ENCODE measurements at places on chromosomes 16 and 17. TPM values are rescaled to one million over a fixed set of nuclear protein-coding genes. Genes with fewer than 3 reads are reported as not detected.

SLFN14 gene
- not detected for total RNA-seq

MPO gene
- total RNA-seq, result not detected

CACNA1G gene
- not detected for total RNA-seq

CD19 gene
- total RNA-seq, result not detected

MRPS23 gene
- 41.0 TPM for total RNA-seq

GAST gene
- not detected for total RNA-seq

MT1H gene
- 4.8 TPM for total RNA-seq

KRT33A gene
- total RNA-seq, result not detected

ASB16 gene
- 0.75 TPM for total RNA-seq

SEC14L5 gene
- not detected for total RNA-seq

CCDC200 gene
- not detected for total RNA-seq

GGT6 gene
- not detected for total RNA-seq

Measured in T-helper 2 cell treated with Interferon-gamma antibody and Interleukin-4, amounts not matched to agents 100 ng/mL and 5 ng/mL, for 36 hours (primary cell).